Neural crest cell (in vitro differentiated cells): ENCODE measurements at places on chromosomes 13 and 19.

GRCh38 chr13:43537124-43537523 lies 249.6 kb downstream of the ENOX1 start:
- DNase-seq = no peak

DNA sequence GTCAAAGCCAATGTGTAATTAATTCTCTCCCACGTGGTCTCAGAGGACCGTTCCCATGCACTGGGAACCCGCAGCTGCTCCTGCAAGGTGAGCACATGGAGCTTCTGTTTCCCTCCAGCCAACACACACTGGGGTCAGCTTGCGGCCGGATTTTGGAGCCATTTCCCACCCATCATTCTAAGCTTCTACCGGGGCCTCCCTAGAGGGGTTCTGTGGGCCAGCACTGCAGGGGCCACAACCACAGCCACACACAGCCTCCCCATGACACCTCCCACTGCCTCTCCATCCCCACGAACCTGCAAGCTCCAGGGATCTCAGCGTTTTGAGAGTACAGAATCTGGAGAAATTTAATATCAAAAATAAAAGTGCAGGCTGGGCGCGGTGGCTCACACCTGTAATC lies 120.7 kb upstream of the SOX1 start:
- no peak for DNase-seq

DNA sequence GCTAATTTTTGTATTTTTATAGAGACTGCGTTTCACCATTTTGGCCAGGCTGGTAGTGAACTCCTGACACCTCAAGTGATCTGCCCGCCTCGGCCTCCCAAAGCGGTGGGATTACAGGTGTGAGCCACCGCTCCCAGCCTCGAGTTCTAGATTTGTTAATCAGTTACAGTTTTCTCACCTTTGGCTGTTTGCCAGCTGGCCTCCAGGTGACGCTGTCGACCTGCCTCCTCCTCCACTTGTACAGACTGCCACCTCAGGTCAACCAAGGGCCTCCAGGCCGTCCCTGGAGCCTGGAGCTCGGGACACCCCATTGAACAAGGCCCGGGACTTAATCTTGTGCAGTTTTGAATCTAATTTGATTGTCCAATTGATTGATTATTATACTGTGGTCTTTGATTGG lies 45.5 kb downstream of the IER2 start:
- peak; percentile 46 for DNase-seq

- DNase-seq = no peak
Measured at GRCh38 chr19:32460476-32460875, 54.9 kb downstream of the DPY19L3 start.

DNA sequence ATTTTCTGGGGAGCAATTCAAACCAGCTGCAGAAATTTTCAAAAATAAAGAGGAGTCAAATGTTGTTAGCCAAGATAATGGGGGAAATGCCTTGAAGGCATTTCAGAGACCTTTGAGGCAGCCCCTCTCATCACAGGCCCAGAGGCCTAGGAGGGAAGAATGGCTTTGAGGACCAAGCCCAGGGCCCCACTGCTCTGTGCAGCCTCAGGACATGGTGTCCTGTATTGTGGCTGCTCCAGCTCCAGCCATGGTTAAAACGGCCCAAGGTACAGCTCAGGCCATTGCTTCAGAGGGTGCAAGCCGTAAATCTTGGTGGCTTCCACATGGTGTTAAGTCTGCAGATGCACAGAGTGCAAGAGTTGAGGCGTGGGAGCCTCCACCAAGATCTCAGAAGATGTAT lies 32.1 kb downstream of the NEK5 start:
- no peak for DNase-seq

GRCh38 chr19:45376045-45376724 lies 5.8 kb upstream of the ERCC2 start:
- DNase-seq = no peak

GRCh38 chr13:43831088-43831487 lies 44.3 kb upstream of the ENOX1 start:
- no peak for DNase-seq

DNA sequence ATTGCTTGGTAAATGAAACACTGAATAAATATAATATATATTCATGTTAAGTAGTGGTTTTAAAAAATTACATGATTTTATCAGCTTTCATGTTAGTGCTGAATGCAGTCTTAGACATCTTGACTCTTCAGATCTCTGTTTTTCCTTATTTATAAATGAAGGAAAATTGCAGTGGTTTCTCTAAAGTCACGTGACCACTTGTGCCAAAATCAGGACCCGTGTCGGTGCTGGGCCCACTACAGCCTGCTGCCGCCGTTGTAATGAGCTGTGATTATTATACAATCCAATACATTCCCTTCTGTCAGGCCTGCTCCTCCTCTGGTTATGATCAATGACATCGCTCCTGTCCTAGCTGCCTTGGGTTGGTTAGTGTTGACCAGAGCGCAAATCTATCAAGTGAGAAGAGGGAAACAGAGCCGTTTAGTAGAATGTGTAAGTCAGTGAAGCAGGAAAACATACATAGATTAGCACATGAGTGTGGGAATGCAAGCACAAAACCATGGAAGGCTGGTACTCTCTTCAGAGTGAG lies 88.2 kb downstream of the AKAP11 start:
- DNase-seq = no peak

DNA sequence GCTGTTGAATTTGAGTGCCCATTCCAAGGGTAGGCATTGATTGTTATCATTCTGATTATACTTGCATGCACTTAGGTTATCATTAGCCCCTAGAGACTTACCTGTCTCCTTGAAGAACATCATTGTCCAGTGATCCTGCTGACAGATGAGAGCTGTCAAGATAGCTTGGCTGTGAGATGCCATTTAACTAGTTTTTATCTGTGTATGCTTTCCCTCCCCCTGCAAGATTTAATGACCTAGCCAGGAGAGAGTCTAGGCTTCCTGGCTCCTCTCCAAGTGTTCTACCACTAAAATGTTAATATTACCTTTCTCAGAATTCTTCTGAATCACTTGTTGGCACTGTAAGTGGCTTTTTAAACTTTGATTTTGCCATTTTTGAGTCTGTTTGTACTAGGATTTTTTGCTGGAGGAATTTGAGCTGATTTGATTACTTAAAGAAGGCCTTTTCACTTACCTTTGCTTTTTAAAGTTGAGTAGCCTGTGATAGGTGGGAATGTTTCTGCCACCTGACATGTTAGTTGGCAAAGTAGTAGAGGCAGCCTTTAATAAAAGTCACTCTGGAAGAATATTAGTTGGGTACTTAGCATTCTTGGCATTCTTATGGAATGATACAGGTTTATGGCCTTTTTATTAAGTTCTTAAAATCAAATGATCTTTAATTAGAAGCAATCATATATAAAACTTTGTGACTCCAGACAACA lies 41.1 kb downstream of the ARHGAP35 start:
- DNase-seq = no peak

GRCh38 chr19:1690699-1691307 lies 38.4 kb upstream of the TCF3 start:
- peak; percentile 60 for DNase-seq

- peak; percentile 66 for DNase-seq
Measured at GRCh38 chr19:53076984-53077383, 26.2 kb downstream of the ZNF160 start.

- no peak for DNase-seq
Measured at GRCh38 chr19:14563989-14564651, 7.7 kb downstream of the NDUFB7 start.

DNA sequence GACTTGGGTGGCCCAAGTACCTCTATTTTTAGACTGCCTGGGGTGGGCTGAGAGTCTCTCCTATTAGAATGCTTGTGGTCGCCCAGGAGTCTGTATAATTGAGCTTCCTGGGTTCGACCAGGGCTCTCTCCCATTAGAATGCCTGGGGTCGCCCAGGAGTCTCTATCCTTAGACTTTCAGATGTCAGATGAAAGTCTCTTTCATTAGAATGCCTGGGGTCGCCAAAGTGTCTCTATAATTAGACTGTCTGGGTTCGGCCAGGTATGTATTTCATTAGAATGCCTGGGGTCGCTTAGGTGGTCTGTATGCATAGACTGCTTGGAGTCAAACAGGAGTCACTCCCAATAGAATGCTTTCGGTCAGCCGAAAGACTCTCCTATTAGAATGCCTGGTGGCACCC lies 1471.7 kb downstream of the UQCRFS1 start:
- DNase-seq = no peak

DNA sequence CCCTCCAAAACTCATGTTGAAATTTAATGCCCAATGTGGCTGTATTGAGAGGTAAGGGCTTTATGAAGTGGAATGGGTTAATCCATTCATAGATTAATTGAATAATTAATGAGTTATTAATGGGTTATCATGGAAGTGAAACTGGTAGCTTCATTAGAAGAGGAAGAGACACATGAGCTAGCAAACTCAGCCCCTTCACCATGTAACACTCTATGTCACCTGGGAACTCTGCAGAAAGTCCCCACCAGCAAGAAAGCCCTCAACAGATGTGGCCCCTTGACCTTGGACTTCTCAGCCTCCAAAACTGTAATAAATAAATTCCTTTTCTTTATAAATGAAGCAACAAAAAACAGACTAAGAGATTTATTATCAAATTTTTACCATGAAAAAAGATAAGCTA lies 223.5 kb downstream of the KLF12 start:
- DNase-seq = no peak

DNA sequence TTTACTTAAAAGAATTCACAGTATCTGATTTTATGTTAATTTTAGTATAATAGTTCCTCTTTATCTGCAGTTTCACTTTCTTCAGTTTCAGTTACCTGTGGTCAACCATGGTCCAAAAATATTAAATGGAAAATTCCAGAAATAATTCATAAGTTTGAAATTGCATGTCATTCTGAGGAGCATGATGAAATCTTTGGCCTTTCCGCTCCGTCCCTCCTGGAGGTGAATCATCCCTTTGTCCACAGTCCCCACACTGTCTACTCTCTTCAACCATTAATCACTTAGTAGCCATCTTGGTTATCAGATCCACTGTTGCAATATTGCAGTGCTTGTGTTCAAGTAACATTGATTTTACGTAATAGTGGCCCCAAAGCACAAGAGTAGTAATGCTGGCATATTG lies 26.9 kb downstream of the SLITRK6 start:
- no peak for DNase-seq

- DNase-seq = no peak
Measured at GRCh38 chr13:90933097-90933826, 414.2 kb upstream of the MIR17HG start.

DNA sequence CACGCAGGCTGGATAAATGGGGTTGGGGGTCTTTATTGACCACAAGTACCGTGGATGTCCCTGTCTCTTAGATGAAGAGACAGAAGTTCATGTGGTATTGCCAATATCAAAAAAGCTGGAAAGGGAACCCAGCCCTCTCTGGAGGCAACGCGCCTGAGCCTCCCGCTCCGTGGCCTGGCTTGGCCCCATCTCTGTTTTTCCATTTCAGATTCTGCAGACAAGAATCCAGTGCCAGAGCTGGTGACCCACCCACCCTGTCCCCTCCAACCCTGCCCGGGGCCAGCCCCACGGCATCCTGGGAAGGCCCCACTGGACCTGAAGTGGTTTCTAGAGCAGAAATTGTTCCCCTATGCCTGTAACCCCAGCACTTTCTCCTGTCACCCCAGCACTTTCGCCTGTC lies 57.7 kb downstream of the PTPRS start:
- no peak for DNase-seq

DNA sequence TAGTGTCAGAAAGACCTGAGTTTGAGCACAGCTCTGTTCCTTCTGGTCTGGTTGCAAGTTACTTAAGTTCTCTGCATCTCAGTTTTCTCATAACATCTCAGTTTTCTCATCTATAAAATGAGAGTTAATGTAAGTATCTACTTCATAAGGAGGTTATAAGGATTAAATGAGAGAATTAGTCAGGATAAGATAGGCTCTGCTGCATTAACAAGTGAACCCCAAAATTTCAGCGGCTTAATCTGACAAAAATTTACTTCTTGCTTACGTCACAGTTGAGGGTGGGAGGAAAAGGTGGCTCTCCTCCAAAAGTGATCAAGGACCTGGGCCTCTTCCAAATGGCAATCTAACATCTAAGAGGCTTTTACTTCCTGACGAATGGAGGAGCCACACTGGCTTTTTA lies 31.5 kb upstream of the LRCH1 start:
- DNase-seq = no peak

DNA sequence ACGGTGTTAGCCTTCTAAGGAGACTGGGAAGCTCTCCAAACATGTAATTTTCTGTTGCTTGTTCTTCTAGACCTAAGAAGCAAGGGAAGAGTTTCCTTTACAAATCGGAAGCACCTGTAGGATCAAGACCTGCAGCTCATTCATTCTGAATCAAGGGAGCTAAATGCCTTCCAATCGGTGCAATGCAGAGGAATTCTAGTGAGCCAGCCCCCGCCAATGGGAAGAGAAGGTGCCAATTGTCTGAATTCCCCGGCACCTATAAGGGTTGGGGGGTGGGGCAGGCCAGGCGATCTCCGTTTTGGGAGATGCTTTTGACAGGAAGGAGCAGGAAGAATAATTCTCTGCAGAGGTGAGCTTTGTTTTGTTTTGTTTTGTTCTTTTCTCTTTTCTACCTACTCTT lies 7.1 kb upstream of the NLRP13 start:
- DNase-seq = no peak

DNA sequence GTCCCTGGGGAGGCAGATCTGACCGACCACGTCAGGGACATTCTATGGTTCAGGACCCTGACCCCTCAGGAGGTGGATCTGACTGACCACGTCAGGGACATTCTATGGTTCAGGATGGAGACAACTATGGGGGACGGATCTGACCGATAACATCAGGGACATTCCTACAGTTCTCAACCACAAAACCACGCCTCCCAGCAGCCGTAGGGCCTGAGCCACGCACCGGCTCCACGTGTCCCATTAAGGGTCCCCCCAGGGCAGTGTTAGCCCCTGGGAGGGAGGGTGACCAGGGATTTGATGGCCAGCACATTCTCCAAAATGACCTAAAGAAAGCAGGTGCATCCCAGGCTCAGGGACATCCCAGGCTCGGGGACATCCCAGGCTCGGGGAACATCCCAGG lies 49.0 kb upstream of the C13orf46 start:
- no peak for DNase-seq

DNA sequence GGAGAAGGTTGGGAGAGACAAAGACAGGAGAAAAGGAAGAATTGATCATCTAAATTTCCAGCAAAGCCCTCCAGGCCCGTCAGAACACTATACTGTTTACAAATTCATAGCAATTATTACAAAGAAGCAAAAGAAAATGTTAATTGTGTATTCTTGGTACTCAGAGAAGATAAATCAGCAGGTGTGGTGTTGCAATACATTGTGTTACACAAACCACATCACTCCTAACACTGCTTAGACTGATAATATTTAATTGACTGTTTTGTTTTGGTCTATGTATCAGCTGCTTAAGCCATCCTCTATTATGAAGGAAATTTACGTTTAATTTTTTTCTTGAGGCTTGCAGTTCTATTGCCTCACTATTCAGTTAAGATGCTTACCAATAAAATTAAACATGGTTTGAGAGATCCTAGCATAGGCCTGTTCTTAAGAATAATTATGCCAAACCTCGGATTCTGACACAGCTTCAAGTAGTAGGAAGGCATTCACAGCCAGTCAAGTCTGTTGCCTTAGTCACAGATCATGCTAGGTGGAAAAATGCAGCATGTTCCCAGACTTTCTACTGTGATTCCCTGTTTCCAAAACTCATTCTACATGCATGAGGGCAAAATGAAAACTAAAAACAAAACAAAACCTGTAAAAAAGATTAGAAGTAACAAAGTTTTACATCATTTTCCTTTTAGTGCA lies 129.2 kb downstream of the TBC1D4 start:
- no peak for DNase-seq

GRCh38 chr19:11010041-11010440 lies 49.2 kb downstream of the SMARCA4 start:
- no peak for DNase-seq

GRCh38 chr13:50126263-50126992 lies 111.2 kb downstream of the KCNRG start:
- DNase-seq = no peak
